ENCODE measurements at places on chromosomes 2 and 18. TPM values are rescaled to one million over a fixed set of nuclear protein-coding genes. Genes with fewer than 3 reads are reported as not detected.

GRCh38 chr2:81901017-81901416 is 1596.5 kb upstream of the LRRTM1 start:
- H3K4me3 ChIP-seq, result no peak overlapping the region
- H3K27ac ChIP-seq, result no peak overlapping the region
- DNase-seq, result no peak
- no peaks in the 10 kb centered on the region for H3K36me3 ChIP-seq
- H3K4me1 ChIP-seq, result peaks cover 2% of the 10 kb centered on the region
- no peaks in the 10 kb centered on the region for H3K27me3 ChIP-seq

DNA sequence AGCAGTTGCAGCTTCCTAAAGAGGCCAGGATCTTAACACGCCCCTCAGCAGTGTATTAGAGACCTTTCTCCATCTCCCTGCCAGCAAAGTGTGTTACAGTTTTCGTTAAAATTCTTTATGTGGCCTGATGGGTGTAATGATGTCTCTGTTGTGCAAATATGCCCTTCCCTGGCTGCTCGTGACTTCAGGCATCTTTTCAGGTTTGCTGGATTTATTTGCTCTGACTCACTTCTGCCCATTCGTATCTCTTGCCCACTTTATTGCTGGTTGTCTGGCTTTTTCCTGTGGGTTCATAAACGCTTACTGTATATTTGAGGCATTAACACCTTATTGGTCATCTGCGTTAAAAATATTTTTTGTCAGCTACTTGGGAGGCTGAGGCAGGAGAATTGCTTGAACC is 134.5 kb downstream of the ASB1 start:
- no peaks in the 10 kb centered on the region for H3K27me3 ChIP-seq
- DNase-seq, result no peak
- no peak overlapping the region for H3K4me3 ChIP-seq
- H3K36me3 ChIP-seq, result no peaks in the 10 kb centered on the region
- no peaks in the 10 kb centered on the region for H3K4me1 ChIP-seq

- no peaks in the 10 kb centered on the region for H3K4me1 ChIP-seq
- no peak overlapping the region for H3K4me3 ChIP-seq
- no peaks in the 10 kb centered on the region for H3K27me3 ChIP-seq
These were observed 487.6 kb downstream of the THSD7B start for GRCh38 chr2:137252934-137253333.

DNA sequence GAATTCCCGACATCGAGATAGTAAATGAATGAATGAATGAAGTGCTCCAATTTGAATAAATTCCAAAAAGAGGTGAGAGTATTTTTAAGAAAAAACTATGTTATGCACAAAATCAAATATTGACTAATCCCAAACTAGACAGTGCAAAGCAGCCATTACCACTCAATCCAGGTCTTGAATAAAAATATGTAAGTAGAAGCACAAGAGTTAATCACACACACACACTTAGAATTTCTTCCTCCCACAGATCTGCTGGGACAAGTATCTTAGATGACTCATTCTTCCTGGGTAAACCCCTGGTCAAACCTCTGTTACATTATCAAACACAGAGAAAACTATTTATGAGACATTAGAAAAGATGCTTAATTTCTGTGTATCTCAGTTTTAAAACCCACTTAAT is 102.0 kb downstream of the PLA2R1 start:
- H3K27ac ChIP-seq, result no peak overlapping the region
- H3K4me3 ChIP-seq, result no peak overlapping the region
- DNase-seq, result no peak
- H3K36me3 ChIP-seq, result no peaks in the 10 kb centered on the region
- H3K4me1 ChIP-seq, result no peaks in the 10 kb centered on the region
- H3K27me3 ChIP-seq, result no peaks in the 10 kb centered on the region

DNA sequence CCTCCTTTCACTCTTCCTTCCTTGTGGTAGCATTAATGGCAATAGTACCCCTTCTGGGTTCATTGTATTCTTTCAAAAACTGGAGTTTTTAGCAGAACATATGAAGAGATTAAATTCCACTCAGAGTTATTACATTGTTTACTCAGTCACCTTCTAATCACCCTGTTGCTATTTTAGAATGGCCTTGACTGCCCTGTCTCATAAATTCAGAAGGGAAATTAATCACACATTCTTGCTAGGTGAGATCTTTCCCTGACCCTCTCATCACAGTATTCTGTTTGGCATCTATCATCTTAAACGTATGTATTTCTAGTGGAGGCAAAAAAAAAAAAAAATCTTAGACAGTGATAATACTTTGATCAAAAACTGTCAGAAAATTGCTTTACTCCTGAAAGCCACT is 760.4 kb downstream of the ADCYAP1 start:
- H3K27ac ChIP-seq, result no peak overlapping the region
- no peaks in the 10 kb centered on the region for H3K4me1 ChIP-seq
- no peaks in the 10 kb centered on the region for H3K27me3 ChIP-seq
- no peaks in the 10 kb centered on the region for H3K36me3 ChIP-seq
- DNase-seq, result no peak

DNA sequence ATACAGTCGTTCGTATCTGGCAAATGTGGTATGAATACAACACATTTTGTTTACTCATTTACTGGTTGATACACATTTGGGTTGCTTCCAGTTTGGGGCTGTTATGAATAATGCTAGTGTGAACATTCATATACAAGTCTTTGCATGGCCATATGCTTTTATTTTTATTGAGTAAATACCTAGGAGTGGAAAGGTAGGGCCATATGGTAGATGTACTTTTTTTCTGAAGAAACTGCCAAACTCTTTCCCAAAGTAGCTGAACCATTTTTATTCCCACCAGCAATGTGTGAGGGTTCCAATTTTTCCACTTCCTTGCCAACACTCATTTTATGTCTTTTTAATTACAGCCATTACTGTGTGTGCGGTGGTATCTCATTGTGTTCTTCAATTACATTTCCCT is 496.2 kb upstream of the NRXN1 start:
- H3K27me3 ChIP-seq, result no peaks in the 10 kb centered on the region
- no peaks in the 10 kb centered on the region for H3K4me1 ChIP-seq
- DNase-seq, result no peak
- no peaks in the 10 kb centered on the region for H3K36me3 ChIP-seq
- H3K4me3 ChIP-seq, result no peak overlapping the region

- no peak for DNase-seq
- H3K36me3 ChIP-seq, result no peaks in the 10 kb centered on the region
These were observed 279.7 kb downstream of the NRXN1 start for GRCh38 chr2:50752237-50752636.

- peak; percentile 88 for DNase-seq
- H3K4me3 ChIP-seq, result peak overlapping the region; percentile 28
- no peaks in the 10 kb centered on the region for H3K36me3 ChIP-seq
- H3K4me1 ChIP-seq, result peaks cover 6% of the 10 kb centered on the region
- H3K27me3 ChIP-seq, result no peaks in the 10 kb centered on the region
These were observed 1.7 kb upstream of the FOSL2 start for GRCh38 chr2:28390746-28391563.

DNA sequence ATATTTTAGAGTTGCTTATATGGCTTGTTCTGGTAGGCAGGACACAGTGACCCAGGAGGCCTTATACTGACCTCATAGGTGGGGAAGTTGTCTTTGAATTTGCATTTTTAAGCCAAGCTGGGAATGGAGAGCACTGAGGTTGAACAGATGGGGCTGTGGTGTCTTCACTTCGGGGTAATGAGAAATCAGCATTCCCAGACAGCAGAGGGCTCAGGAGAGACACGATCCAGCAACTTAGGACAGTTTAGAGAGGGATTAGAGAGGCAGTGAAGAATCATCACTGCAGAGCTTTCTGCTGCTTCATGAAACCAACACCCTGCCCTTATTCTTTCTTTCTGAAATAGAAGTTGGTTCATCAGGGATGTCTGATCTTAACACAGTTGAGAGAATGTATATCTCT is 202.4 kb downstream of the TDRD15 start:
- H3K27ac ChIP-seq, result no peak overlapping the region
- H3K4me1 ChIP-seq, result no peaks in the 10 kb centered on the region
- no peaks in the 10 kb centered on the region for H3K27me3 ChIP-seq
- no peak for DNase-seq
- no peaks in the 10 kb centered on the region for H3K36me3 ChIP-seq

GRCh38 chr2:188983427-188984064 is 9.4 kb downstream of the COL3A1 start:
- no peaks in the 10 kb centered on the region for H3K27me3 ChIP-seq
- no peak overlapping the region for H3K4me3 ChIP-seq
- peaks cover 16% of the 10 kb centered on the region for H3K4me1 ChIP-seq

DNA sequence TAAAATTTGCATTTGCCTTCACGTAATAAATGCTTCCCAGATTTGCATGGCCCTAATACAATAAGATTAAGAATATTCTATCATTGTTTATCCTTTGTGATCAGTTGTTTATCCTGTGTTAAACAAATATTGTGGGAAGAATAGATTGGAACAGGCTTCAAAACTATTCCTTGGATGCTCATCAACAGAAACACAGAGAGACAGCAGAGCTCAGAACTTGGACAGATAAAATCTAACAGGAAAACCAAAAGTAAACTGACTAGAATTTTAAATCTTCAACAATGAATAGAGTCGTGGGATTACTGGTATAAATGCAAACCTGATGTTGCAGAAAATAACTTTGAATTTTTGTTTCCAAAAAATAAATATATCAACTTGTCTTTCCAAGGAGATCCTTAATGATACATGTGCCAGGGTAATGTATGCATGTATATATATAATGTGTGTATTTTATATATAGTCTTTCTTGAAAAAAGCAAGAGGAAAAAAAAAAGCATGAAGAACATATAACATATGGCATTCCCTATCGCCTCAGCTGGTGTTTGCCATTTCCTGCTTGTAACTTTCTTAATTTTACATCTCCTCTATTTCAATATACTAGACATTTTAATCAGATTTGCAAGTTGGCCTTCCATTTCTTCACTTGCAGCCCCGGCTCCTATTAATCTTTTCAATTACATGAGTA is 59.9 kb upstream of the TANK start:
- no peak overlapping the region for H3K27ac ChIP-seq
- no peaks in the 10 kb centered on the region for H3K36me3 ChIP-seq
- no peaks in the 10 kb centered on the region for H3K4me1 ChIP-seq

- H3K27ac ChIP-seq, result peak within 1 kb of the TSS; percentile 87
- no peaks in the 10 kb centered on the region for H3K36me3 ChIP-seq
- peak; percentile 78 for DNase-seq
- peak within 1 kb of the TSS; percentile 70 for H3K4me3 ChIP-seq
- peaks cover 85% of the 10 kb centered on the region for H3K27me3 ChIP-seq
- H3K4me1 ChIP-seq, result no peaks in the 10 kb centered on the region
These were observed at the start of gene ZNF521 for GRCh38 chr18:25351777-25352628. Gene ZNF521, minus strand, starts transcription at chr18:25352166. Its CDS starts 1,220 bp downstream, at chr18:25350946.

DNA sequence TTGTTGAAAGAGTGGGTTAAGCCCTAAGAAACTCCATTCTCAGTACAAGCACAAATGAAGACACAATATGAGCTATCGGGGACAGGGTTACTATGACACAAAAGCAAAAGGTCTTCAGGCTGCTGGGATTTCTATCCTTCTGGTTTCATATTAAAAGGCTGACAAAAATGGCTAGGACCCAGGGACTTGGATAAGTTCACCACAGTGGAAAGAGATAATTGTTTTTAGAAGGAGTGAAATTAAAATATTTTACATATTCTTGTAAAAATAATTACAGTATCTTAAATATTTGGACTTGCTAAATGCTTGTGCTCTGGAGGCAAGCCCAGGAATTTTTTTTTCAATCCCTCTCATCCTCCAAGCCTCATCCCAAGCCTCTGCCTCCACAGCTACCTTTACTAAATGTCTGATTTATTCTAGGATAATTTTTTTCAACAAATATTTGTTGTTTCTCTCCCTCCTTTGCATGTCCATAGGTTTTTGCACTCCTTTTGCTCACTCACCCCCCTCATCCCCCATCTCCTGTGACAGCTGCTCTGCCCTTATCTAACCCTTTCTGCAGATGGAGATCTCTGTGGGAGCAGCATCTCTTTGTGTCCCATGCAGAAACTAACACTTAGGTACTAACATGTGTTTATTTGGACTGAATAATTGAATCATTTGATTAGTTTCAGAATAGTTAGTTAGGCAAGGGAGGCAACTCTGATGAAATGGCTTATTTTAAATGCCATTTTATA is 47.8 kb upstream of the NABP1 start:
- no peaks in the 10 kb centered on the region for H3K36me3 ChIP-seq
- no peak for DNase-seq
- no peaks in the 10 kb centered on the region for H3K4me1 ChIP-seq
- H3K4me3 ChIP-seq, result no peak overlapping the region
- no peaks in the 10 kb centered on the region for H3K27me3 ChIP-seq
- no peak overlapping the region for H3K27ac ChIP-seq

The LAMA3 gene
- 71.8 TPM for total RNA-seq

The ZNF142 gene
- total RNA-seq, result 21.8 TPM

- no peak overlapping the region for H3K4me3 ChIP-seq
- H3K4me1 ChIP-seq, result no peaks in the 10 kb centered on the region
- no peaks in the 10 kb centered on the region for H3K27me3 ChIP-seq
- H3K36me3 ChIP-seq, result peaks cover 43% of the 10 kb centered on the region
- DNase-seq, result no peak
These were observed 37.0 kb downstream of the SP100 start for GRCh38 chr2:230453006-230453405.

- no peak overlapping the region for H3K27ac ChIP-seq
- no peak overlapping the region for H3K4me3 ChIP-seq
- H3K27me3 ChIP-seq, result peaks cover 49% of the 10 kb centered on the region
These were observed 2.5 kb downstream of the KCNF1 start for GRCh38 chr2:10914272-10914693.

DNA sequence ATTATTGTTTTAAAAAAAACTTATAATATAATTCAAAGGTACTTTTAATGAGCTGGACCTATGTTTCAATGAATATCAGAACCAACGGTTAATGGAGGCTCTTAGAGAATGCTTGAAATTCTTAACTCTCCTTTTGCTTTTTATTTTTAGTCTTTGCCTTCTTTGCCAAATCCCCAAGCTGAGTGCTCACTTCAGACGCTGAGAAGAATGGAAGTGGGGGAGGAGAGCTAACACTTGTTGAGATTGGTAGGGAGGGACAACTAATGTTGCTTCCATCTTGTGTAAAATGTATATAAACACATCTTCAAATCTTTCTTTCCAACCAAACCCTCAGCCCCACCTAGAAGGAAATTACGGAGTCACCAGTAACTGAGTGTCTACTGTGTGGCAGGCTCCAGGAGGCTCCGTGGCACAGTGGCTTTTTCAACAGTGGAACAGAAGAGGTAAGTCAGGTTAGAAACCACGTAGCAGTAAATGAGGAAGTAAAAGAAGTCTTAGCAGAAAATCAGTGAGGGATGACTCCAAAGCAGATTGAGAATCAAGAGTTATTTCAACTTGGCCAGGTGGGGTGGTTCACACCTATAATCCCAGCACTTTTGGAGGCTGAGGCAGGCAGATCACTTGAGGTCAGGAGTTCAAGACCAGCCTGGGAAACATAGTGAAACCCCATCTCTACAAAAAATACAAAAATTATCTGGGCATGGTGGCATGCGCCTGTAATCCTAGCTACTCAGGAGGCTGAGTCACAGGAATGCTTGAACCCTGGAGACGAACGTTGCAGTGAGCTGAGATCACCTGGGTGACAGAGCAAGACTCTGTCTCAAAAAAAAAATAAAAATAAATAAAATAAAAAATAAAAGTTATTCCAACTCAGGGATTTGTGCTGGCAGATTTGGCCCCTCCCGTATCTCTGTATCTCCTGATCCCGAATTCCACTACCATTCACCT is 45.0 kb upstream of the CREB1 start:
- no peaks in the 10 kb centered on the region for H3K27me3 ChIP-seq
- DNase-seq, result no peak
- no peak overlapping the region for H3K27ac ChIP-seq
- H3K4me3 ChIP-seq, result no peak overlapping the region
- H3K4me1 ChIP-seq, result no peaks in the 10 kb centered on the region
- no peaks in the 10 kb centered on the region for H3K36me3 ChIP-seq

The UGT1A4 gene
- total RNA-seq, result 4.8 TPM

The KCNG2 gene
- not detected for total RNA-seq

All from transverse colon (tissue), 4 donors.